NCI-H226 (cell line): ENCODE measurements at places on chromosomes 11 and 22.
A peak's percentile ranks its signal among the peaks of the same experiment; 100 is the strongest.

DNA sequence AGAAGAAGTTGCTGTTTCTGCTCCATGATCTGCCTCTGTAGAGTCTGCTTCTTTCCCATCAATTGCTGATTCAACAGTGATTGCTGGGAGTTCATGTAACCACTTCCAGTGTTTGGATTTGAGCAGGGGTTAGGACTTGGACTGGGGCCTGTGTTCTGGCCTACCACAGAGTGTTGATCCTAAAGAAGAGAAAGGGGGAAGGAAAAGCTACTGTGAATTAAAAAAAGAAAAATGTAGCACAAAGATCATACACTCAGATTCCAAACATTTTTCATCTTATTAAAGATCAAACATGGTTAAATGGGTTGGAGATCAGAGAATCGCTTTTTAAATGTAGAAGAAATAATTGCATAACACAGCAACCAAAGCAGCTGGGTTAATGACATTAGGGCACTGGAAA, 67.6 kb upstream of the MTMR2 start:
- DNase-seq = no peak

GRCh38 chr11:76799066-76799804, 16.1 kb downstream of the TSKU start:
- DNase-seq = peak; percentile 66

DNA sequence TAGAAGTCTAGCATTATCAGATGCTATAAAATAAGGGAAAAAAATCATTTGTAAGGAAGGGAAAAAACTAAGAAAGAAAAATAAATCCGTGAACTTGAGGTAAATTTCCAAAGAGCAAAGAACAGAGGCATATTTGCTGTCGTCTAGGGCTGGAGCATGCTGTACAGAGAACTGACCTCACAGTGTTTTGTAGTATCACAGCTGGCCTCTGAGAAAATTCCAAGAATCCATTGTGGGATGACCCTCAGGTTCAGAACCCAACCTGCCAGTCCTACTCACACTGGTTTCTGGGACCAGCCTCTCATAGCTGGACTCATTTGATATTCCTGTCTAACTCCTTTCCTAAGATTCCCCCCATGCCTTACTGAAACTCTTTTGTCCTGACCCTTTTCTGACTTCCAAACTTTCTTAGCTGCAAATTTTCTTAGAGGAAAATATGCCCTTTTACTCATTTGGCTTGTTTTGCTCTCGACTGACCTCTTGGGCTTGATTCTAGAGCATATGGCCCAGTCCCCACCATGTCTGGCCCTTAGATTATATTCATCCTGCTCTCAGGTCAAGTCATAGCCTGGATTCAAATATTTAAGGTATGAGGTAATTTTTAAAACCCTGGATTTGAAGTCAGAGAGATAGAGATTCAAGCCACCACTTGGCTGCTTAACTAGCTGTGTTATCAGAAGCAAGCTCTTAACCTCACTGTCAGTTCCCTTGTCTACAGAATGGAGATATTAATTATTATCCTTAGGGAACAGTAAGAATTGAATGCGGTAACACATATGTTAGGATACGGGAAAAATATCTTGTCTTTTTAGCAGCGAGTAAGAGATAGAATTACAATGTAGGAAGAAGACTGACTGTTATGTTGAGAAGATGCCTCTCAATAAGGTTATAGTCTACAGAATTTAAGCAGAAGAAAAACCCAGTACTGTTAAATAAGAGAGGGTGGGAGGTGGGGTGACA, 89.7 kb upstream of the KCNA4 start:
- peak; percentile 77 for DNase-seq

DNA sequence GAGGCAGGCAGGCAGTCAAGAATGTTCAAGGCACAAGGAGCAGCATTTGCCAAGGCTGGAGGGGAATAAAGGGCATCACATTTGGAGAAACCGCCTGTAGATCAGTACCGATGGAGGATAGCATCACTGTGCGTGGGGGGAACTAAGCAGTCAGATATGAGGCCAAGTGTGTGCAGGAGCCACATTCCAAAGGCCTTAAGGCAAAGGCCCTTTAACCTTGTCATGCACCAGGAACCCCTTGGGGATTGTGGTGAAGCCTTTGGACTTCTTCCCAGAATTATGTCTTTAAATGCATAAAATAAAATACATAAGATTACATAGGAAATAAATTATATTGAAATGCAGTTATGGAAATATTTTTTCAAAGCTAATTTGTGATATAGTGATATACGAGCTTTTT, 532.1 kb downstream of the BUD13 start:
- DNase-seq = peak; percentile 90

GRCh38 chr11:36628765-36629244, 30.8 kb upstream of the RAG2 start:
- no peak for DNase-seq

DNA sequence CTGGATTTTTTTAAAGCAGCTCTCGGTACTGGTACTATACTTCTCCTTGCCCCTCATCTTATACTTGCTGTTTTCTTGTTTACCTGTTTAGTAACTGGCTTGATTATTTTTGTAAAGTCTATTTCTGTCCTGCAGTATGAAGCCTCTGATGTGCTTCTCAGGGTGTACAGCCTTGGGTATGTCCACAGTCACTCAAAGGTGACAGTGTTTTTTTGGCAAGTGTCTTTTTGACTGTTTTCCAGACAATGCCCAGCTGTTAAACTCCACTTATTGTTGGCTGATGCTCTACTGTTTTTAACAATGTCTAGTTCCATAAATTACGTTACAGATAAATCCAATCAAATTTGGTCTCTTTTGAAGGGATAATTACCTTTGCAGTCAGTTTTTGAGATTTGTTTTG, 475.2 kb downstream of the JRKL start:
- no peak for DNase-seq

GRCh38 chr11:3152471-3153110, 12.5 kb downstream of the OSBPL5 start:
- DNase-seq = no peak

DNA sequence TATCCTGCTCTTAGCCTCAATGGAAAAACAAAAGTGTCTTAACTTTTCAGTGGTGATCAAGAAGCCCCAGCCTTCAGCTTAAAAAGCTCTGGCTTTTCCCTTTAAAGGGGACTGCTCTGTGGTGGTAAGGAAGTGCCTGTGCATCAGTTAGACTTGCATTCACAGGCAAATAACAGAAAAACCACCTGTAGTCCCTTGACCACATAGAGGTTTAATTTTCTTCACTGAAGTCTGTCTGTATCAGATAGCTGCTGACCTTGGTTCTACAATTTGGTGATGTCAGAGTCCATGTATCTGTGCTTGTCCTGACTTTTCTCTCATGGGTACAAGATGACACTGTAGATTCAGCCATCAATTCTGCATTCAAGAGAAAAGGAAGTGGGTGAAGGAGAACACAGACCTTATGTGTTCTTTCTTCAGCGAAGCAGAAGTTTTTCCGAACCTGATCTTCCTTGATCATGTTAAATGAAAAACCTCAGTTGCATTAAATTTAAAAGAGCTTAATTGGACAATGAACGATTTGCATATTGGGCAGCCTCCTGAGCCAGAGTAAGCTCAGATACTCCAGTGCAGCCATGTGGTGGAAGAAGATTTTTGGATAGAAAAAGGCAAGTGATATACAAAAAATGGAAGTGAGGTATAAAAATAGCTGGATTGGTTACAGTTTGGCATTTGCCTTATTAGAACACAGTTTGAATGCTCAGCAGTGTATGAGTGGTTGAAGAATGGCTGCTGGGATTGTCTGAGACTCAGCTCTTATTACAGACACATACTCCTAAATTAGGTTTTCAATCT, 43.2 kb upstream of the RDX start:
- DNase-seq = no peak

GRCh38 chr11:119421351-119421750, 1.6 kb downstream of the THY1 start:
- no peak for DNase-seq

DNA sequence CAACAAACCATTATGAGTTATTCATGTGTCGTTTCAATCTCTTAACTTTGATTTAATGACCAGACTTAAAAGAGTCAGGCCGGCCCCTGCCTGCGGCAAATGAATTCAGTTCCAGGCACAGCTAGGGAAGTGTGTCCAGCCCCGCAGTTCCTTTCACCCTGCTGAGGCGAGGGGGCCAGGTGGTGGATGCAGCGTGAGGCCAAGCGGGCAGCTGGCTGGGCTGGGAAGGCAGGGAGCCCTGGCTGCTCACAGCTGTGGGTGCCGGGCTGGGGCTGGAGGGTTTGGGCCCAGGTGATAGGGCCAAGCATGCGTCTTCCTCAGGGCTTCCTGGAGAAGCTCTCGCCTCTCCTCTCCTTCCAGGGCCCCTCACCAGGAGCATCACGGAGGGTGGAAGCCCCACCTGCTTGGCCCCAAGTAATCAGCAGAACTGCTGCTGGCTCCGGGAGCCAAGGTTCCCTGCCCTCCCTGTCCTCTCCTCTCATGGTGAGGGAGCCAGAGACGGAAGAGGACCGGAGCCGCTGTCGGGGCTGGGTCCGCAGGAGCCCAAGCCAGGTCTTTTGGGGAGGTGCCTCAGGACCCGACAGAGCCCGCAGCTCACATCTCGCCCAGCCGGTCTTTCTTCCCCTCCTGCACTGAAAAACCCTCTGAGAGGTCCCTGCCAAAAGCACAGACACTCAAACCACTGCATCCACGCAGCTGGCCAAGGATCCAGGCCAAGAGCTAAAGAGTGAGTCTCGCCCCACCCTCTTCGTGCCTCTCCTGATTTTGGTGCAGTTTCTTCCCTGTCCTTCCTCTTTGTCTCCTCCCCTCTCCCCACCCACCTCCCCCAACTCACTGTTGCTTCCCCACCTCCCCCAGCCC, 97.0 kb downstream of the ST3GAL4 start:
- DNase-seq = no peak

- no peak for DNase-seq
Observed at GRCh38 chr11:73017024-73017751, 124.9 kb downstream of the FCHSD2 start.

GRCh38 chr11:33449798-33450197, 192.6 kb downstream of the HIPK3 start:
- DNase-seq = no peak

DNA sequence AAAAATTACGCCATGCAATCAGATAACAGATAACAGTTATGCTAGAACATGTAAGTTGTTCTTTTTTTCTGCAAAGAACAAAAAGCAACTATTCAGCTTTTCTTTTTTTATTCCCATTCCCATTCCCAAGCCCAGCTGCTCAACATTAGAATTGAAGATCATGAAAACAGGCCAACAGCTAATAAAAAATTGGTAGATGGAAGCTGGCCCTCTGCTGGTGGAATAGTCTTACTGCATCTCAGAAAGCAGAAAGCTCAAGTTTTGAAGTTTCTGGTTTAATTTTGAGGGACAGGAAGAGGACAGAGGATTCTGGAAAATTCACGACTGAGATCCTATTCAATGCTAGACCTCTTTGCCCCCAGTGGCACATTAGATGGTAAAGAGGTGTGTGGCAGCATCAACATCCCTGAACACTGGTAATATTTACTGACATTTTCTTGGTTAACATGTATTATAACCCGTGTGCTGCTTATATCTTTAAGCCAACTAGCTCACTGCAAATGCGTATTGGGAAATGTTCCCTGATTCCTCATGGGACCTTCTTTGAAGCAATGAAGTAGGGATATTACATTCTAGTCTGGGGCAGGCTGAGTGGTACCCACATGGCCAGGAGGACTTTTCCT, 591.2 kb downstream of the OPCML start:
- DNase-seq = no peak

GRCh38 chr11:66451663-66452062, 13.0 kb upstream of the MRPL11 start:
- no peak for DNase-seq

DNA sequence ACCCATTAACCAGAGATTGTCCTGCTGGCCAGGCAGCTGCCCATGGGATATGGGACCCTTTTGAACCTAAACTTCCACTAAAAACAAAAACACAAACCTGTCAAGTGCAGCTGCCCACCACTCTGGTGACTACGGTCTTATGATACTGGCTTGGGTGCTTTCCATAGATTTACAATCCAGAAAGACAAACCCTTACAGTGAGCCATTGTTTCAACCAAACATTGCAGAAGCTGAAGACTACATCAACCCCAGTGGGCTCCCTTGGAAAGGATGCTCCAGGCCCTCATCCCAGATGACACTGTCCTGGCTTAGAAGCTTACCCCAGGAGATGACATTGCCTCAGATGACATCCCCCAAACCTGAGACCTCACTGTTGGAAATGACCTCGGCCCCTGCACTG, 56.9 kb upstream of the WNT11 start:
- no peak for DNase-seq

DNA sequence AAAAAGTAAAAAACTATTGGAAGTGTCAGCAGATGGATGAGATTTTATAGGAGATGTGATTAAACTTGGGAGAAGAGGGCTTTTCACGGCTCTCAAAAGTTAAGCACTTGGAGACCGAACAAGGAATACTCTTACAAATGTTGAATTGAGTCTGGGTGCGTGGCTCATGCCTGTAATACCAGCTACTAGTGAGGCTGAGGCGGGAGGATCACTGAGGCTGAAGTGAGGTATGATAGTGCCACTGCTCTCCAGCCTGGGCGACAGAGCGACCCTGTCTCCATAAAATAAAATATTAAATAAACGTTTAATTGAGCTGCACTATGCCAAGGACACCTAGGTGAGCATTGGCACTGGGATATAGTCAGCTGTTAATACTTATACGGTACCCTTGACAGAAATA, 1.9 kb downstream of the CEP57 start:
- DNase-seq = no peak

DNA sequence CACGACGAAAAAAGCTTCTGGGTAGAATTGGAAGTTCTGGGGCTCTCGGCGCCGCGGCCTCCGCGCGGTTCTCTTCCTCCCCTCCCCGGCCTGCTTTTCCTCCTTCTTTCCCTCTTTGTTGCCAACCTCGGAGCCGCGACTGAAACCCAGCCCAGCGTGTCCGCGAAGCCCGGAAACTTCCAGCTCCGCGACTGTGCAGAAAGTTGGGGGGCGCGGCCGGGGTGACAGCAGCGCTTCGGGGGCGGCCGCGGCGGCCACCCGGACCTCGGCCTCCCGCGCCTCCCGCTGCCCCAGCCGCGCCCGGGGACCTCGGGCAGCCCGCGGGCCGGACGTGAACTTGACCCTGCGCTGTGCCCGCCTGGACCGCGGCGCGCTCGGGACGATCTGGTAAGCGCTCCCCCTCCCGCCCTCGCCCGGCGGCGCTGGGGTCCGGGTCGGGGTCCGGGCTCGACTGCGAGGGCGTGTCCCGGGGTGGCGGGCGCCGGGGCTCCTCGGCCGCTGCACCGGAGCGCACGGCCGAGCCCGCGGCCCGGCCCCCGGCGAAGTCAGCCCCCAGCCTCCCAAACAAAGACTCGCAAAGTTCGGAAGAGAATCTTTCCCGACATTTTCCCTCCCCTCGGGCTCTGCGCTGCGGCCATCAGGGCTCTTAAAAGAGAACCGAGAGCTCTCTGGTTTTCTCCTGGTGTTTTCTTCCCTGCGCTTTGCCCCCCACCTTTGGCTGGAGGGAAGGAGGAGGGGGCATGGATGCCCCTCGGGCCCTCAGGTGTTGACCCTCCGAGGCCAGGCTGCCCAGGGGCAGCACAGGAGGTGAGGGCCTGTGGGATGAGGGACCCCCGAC, 67.9 kb upstream of the WNT7B start:
- DNase-seq = no peak

DNA sequence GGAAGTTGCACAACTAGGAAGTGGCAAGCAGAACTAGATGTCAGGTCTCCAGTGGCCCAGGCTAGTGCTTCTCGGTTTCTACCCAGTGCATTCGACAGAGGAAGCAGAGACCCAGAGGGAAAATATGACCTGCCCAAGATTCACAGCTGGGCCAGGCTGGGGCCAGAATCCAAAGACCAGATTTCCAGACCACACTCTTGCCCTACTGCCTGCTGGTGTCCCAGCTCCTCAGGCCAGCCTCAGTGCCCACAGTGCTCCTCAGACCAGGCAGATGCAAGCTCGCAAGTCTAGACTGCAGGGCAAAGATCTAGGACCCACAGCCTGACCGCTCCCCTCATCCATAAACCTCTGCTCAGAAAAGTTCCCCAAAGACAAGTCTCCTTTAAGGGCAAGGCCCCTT, 262.6 kb downstream of the BUD13 start:
- DNase-seq = no peak
